ENCODE measurements at places on chromosomes 13 and 19.
A peak's percentile ranks its signal among the peaks of the same experiment; 100 is the strongest.

DNA sequence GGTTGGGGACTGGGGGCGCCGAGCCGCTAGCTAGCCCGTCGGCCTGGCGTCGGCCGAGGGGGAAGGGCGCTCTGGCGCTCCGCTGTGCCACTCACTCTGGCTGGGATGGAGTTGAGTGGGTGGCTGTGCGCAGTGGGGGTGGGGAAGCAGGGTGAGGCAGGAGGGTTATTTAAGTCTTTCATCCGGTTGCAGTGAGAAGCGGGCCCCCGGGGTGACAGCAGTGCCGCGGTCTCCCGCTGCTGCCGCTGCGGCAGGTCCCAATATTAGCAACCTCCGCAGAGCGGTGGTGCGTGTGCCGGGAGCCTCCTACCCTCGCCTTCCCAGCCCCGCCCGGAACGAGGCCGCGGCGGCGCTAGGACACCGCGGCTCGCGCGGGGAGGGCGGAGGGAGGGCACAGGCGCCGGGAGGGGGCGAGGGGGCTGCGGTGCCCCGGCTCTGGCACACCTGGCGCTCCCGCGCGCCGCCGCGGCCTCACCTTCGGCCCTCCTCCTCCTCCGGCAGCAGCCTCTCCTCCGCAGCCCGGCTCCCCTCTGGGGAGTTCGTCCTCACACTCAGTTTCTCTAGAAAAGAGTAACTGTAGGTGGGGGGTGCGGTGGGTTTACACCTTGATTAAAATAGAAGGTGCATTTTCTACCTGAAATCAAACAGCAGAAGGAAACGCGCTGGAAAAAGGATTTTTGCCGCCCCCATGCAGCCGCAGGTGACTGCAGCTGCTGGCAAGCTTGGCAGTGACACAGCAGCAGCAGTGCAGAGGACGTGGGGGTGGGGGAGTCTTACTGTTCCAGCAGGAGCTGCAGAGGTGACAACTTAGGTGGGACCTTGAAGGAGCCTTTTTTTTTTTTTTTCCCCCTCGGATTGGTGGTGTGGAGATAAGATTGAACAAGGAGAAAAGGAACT lies 4.5 kb downstream of the FGF9 start:
- DNase-seq: peak; percentile 54

GRCh38 chr13:113769881-113770280 lies 10.9 kb downstream of the TMEM255B start:
- no peak for DNase-seq

GRCh38 chr13:40520916-40521315 lies 145.5 kb downstream of the FOXO1 start:
- no peak for DNase-seq

GRCh38 chr13:106507560-106508274 lies 27.7 kb downstream of the EFNB2 start:
- DNase-seq: no peak

DNA sequence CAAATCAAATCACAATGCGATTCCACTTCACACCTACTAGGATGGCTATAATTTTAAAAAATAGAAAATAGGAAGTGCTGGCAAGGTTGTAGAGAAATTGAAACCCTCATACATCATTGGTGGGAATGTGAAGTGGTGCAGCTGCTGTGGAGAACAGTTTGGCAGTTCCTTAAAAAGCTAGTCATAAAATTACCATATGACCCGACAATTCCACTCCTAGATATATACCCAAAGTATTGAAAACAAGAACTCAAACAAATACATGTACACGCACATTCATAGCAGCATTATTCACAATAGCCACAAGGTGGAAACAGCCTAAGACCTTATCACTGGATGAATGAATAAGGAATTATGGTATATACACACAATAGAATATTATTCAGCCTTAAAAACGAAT lies 12.0 kb downstream of the HMGB1 start:
- no peak for DNase-seq

- DNase-seq: no peak
These were observed 39.3 kb downstream of the EFNA2 start for GRCh38 chr19:1324806-1325567.

DNA sequence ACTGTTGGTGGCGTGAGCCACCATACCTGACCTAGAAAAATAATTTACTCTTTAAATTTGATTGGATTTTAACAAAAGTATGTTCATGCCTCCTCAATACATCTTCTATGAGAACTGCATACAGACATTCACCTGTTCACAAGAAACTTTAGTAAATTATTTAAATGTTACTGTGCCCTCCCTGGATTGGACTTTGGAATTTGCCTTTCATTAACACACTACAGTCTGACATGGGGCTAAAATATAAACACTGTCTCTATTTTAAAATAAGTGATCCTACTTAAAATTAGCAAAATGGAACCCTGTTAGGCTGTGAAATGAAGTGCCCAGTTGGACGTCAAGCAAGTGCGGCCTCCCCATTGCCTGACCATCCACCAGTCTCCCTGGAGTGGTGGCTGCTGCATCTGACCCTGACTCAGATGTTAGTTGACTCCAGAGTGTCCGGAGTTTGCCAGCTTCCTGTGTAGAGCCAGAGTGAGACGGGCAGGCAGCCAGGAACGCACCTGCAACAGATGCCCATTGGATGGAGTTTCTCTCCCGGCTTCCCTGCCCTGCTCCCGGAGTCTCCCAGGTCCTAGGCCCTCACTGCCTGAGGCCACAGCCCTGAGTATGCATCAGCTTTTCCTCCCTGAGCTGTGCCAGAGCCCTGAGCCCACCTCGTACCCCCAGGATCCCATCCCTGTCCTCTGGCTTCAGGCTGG lies 45.9 kb upstream of the ATP11A start:
- no peak for DNase-seq

- no peak for DNase-seq
These were observed 20.4 kb upstream of the ZNF91 start for GRCh38 chr19:23415561-23416191.

DNA sequence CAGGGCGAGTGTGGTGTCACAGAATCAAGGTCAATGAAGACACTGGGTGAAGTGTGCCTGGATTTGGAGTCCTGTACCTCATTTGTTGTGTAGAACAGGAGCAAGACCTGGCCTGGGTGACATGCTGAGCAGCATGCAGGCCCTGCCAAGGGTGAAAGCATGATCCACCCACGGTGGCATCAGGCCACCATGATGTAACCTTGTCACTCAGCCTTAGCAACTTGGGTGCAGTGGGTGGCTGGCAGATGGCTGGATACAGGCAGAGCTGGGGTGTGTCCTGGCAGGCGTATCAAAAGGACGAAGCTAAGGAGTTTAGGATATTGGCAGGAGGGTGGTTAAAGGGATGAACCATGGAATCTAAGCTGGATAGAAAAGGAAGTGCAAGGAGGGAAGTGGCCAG lies 10.3 kb downstream of the THSD1 start:
- DNase-seq: no peak

GRCh38 chr13:25210842-25211569 lies 38.9 kb upstream of the AMER2 start:
- no peak for DNase-seq

GRCh38 chr19:656751-657559 lies 6.1 kb downstream of the RNF126 start:
- DNase-seq: no peak

DNA sequence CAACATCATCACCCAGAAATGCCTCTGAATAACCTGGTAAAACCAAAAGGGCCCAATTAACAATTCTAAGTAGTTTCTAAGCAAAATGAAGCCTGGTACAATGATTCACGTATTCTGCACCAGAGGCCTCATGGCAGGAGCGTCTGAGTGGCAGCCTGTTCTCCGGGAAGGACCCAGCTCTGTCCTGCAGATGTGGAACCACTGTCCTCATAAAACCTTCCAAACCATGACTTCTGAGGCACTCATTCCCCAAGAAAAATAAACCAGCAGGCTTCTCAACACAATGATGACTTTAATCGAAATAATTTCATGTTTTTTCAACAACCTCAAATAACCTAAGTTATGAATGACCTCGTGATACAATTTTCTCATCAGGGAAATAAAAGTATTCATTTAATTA lies 89.9 kb downstream of the STK24 start:
- DNase-seq: no peak

Data from NCI-H187 (cell line).